ENCODE measurements at places on chromosomes 11 and 22.
A peak's percentile ranks its signal among the peaks of the same experiment; 100 is the strongest.

GRCh38 chr11:60367009-60367408 is 11.3 kb upstream of the MS4A7 start:
- no peak for DNase-seq

DNA sequence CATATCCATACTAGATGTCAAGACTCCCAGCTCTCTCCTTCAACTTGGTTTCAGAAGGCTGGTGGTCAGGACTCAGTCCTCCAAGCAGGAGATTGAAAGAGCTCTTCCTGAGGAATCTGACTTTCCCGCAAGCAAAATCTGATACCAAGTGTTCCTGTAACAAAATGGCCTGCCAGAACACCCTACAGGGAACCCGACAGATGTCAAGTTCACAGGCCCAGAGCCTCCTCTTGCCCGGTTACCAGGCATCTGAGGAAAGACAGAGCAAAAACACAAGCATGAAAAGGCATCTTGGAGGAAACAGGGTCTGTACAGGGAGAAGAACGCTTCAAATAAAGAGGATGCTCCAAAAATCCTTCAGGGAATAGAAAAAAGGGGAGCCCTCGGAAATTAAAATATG is 8.7 kb upstream of the KCNJ5 start:
- DNase-seq = no peak

GRCh38 chr11:18191376-18191775 is 18.7 kb downstream of the MRGPRX4 start:
- DNase-seq = no peak

GRCh38 chr11:71504531-71504930 is 22.5 kb upstream of the KRTAP5-7 start:
- no peak for DNase-seq

DNA sequence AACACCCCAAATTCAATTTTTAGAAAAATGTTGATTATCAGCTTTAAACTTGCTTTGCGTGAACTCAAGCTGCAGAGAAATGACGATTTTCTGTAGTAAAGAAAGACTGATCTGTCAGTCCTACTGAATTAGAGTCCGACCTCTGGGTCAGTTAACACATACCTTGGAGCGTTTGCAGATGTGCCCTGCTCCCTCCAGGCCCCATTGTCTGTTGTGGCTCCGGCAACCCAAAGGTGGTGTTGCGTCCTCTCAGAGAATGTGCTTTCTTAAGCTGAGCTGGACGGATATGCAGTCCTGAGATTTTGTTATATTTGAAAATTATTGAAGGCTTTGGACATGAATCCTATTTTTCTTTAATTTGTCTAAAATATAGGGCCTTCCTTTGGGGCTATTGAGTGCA is 31.5 kb upstream of the MYO18B start:
- DNase-seq = no peak

GRCh38 chr22:43945632-43946383 is 9.4 kb upstream of the SAMM50 start:
- no peak for DNase-seq

GRCh38 chr11:46918083-46918787 is at the start of gene LRP4:
Gene LRP4 (minus strand): TSS chr11:46918550. CDS start chr11:46918379, 171 bp downstream.
- DNase-seq = no peak

DNA sequence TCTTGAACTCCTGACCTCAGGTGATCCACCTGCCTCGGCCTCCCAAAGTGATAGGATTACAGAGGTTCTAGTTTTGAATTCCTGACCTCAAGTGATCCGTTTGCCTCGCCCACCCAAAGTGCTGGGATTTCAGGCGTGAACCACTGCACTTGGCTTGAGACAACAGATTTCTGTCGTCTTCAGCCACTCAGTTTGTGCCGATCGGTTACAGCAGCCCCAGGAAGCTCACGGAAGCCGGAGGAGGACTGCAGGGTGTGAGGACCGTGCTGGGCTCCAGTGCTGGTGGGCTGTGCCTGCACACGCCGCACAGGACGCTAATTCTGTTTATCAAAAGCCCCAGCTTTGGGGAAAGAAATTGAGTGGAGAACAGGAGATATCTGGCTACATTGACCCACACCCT is 82.0 kb downstream of the CELSR1 start:
- DNase-seq = no peak

- peak; percentile 86 for DNase-seq
These were observed 31.0 kb downstream of the TMPRSS5 start for GRCh38 chr11:113675003-113675561.

- no peak for DNase-seq
These were observed 81.6 kb upstream of the LARGE1 start for GRCh38 chr22:34001701-34002466.

- DNase-seq = no peak
These were observed 135.9 kb downstream of the FDX1 start for GRCh38 chr11:110565357-110566336.

DNA sequence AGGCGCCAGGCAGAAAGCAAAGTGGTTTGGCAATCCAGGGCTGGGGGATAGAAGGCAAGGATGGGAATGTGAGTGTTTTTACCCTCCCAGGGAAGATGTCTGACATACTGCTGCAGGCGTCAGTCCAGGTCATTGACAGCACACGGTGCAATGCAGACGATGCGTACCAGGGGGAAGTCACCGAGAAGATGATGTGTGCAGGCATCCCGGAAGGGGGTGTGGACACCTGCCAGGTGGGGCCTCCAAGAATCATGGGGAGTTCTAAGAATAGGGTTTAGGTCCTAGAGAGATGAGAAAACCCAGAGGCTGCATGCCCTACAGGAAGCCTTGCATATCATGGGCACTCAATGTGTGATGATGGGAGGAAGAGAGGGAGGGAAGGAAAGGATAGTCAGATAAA is 28.3 kb upstream of the SMIM35 start:
- no peak for DNase-seq

- no peak for DNase-seq
These were observed 119.1 kb upstream of the CHORDC1 start for GRCh38 chr11:90341986-90342385.

GRCh38 chr11:76863196-76863777 is 2.6 kb downstream of the ACER3 start:
- DNase-seq = no peak

GRCh38 chr11:69443968-69444364 is 37.5 kb upstream of the LINC01488 start:
- DNase-seq = no peak

DNA sequence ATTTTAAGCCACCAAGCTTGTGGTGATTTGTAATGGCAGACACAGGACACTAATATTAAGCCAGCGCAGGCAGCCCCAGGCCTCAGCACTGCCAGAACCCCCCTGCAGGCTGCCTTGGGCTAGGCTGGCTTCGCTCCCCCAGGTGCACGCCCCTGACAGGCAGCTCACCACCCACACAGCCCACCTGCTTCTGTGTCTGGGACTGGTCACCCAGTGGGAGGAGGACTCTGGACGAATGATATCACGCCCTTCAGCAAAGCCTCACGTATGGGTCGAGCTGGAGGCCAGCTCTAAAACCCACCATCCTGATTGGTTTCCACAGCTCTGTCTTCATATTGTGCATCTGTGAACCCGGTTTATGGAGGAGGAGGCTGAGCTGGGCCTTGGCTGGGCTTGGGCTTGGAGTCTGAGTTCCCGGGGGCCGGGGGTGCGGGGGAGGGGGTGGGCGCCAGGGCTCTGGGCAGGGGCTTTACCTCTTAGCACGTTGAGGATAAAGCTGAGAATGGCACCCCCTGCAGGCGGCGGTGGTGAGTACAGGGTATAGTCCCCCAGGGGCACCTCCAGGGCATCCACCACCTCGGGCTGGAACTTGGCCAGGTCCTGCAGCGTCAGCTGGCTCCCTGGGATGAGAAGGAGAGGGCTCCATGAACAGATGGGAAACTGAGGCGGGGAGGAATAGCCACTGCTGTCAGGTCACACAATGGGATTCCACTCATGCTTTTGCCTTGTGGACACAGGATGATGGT is 13.8 kb downstream of the GGT5 start:
- no peak for DNase-seq

GRCh38 chr11:69013009-69013951 is at the start of gene MRGPRF:
Gene MRGPRF (minus strand): TSS chr11:69013246. CDS start chr11:69009901, 3,345 bp downstream.
- DNase-seq = no peak

- no peak for DNase-seq
These were observed 66.1 kb downstream of the SCN3B start for GRCh38 chr11:123588117-123588863.

GRCh38 chr11:1367721-1368120 is 22.0 kb upstream of the BRSK2 start:
- DNase-seq = no peak

GRCh38 chr11:35235498-35235897 is 96.5 kb downstream of the CD44 start:
- no peak for DNase-seq

DNA sequence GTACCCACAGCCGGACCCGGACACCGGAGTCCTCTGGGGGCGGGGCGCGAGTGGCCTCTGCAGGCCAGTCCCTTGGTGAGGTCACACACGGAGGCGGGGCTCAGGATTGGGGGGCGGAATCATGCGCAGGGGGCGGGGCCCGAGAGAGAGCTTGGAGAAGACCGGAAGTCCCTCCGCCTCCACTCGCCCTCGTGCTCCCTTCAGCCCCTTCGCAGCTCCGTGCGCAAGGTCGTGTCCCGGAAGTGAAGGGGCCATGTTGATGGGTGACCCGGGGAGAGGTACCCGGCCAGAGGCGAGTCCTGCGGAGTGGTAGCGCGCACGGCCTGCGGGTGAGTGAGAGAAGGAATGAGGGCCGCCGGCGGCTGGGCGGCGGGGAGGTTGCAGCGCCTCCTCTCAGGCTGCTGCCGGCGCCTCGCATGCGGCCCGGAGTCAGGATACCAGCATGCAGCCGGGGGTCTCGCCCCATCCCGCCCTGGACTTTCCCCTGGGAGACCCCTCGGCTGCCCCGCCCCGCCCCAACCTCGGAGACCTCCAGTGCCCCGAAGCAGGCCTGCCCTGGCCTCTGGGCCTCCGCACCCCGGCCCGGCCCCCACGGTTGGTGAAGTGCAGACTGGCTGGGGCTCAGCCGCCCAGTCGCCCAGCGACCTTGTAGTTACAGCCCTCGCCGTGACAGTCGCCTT is at the start of gene MIEF1:
MIEF1 (plus strand) TSS at position 182 of the 680 bp plus-strand sequence. CDS start 9,005 bp downstream, outside the sequence.
- peak; percentile 63 for DNase-seq

GRCh38 chr11:3659595-3660515 is 11.3 kb downstream of the CHRNA10 start:
- no peak for DNase-seq

DNA sequence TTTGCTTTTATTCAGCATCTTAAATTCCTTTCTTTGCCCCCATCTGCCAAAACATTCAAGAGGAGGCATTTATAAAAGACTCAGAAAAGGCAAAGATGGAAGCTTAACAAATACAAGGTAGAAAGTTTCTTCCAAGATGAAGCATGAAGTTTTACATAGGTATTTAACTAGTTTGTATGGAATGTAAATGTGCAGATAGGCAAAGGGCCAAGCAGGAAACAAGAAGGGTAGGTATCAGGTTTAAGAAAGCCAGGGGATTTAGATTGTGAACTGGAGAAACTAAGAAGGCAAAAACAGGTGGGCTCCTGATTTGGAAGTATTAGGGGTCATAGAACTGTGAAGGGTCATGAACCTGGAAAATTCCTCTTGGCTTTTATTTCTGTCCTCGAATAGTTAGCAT is 62.6 kb downstream of the PPP2R1B start:
- no peak for DNase-seq

- DNase-seq = no peak
These were observed 137.1 kb downstream of the ARHGAP42 start for GRCh38 chr11:100824041-100824809.

DNA sequence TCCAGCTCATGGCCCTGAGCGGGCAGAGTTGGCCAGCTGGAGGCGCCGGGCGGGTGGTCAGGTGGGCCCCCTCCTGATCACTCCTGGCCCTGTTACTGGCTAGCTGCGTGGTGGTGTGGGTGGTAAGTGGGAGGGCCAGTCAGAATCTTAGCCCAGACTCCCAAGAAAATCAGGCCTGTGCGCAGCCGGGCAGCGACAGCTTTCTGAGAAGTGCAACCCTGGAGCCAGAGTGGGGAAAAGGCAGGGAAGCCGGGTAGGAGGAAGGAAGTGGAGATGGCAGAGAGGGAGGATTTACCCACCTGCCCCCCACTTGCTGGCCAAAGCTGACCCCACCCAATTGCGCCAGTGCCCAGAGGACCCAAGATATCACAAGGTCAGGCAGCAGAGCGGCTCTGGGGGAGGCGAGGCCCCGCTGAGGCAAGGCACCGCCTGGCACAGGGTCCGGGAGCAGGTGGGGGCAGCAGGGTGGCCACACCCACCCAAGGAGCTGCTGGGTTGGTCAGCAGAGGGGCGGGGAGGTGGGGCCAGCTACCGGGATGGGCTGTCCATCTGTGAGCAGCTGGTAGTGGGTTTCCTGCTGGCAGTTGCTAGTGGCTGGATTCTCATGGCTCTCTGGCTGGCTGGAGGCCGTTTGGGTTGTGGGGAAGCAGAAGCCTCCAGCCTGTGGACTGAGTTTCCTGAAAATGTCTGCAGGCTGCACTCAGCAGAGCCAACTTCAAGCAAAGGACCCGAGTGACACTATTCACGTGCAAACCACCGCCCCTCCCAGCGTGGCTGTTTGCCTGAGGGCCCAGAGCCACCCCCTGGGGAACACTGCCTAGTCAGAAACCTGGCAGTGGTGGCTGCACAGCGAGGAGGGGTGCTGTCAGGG is 196.4 kb downstream of the IGLL1 start:
- DNase-seq = no peak

DNA sequence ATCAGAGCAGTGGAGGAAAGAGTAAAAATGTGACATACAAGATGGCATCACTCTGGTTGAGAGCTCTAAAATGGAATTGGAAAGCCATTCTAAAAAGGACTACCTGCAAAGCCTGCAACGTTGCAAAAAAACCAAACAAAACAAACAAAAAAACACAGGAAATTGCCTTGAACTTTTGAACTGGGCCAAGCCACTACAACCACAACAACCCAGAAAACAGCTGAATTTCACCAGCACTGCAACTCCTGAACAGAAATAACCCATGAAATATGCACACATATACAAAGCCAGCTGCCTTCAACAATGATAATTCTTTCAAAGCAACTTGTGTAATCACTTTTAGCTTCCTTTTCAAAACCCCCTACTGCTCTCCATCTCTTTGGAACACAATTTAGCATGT is 326.6 kb upstream of the LRRC4C start:
- no peak for DNase-seq

GRCh38 chr22:17095538-17095937 is 10.7 kb downstream of the IL17RA start:
- DNase-seq = no peak

GRCh38 chr11:95154514-95154913 is 64.9 kb downstream of the ENDOD1 start:
- DNase-seq = no peak

- DNase-seq = no peak
These were observed 117.4 kb upstream of the TMEM45B start for GRCh38 chr11:129698212-129698611.

GRCh38 chr11:109859045-109859724 is 234.0 kb upstream of the ZC3H12C start:
- DNase-seq = no peak

DNA sequence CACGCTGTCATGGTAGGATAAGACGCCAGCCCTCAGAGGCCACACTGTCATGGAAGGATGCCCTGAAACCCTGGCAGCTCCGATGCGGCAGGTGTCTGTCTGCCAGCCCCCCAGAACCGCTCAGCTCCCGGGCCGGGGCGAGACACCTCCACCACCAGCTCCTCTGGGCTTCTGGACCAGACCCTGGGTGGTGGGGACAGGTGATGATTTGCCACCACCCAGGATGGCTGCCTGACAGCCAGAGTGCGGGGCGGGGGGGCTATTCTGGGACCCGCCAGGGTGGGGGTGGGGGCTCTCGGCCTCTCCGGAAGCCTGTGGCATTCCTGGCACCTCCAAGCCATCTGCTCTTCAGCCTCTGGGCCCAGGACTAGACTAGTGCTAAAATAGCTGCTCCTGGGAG is 9.4 kb downstream of the PHLDA2 start:
- no peak for DNase-seq

GRCh38 chr11:106670069-106670468 is 348.2 kb downstream of the GUCY1A2 start:
- no peak for DNase-seq

GRCh38 chr11:106821291-106821690 is 197.0 kb downstream of the GUCY1A2 start:
- no peak for DNase-seq
